LoVo (cell line): ENCODE measurements at places on chromosomes 3 and 15.

DNA sequence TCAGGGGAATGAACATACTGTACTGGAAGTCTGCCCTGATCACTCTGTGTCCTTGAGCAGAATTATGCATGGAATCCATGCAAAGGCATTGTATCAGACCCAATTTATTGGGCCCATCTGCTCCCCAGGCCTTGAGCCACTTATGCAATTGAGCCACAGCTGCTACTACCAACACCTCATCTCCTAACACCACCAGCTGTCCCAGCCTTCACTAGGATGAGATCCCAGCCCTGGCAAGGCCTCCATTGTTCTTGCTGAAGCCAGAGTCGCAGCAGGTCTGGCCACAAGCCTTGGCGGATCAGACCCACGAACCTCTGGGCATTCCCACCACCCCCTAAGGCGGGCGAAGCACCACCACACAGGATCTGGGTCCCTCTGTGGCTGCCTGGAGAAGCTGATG is 9.2 kb upstream of the NME9 start:
- DNase-seq: no peak

DNA sequence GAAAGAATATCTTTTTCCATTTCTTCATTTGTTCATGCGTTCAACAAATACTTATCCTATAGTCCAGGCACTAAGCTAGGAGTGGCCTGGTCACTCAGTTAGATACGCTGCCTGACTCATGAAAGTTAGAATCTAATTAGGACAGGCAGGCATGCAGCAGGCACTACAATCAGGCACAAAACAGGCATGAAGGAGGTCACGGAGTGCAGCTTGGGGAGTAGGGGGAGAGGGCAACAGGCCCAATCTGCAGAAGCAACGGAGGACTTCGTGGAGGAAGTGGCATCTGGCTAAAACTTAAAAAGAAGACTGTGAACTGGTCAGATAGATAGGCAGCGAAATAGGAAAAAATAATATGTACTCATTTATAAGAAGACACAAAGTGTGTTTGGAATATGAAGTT is 420.9 kb downstream of the MAGI1 start:
- no peak for DNase-seq

DNA sequence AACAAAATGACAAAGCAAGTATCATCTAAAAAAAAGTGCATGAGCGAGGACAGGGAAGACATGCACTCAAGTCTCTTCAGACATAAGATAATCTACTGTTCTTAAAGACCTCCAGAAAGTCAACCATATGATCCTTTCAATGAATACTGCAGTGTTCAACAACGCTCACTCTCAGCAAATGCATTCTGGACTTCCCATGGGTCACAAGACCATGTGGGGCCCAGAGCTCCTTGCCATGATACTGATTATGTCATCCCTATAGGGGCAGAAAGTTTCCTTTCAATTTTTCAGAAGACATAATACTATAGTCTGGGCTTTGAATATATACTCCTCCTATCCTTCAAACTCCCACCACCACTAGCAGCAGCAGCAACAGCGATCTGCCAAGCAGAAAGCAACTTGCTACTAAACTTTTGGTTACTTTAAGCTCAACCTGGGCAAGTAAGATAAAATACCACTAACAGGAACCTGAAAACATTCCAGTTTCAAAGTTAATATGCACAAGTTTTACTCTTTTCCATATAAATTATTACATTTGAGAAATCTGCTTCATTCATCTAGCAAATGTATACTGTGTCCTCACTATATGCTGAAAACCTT is 143.5 kb downstream of the ADAM10 start:
- no peak for DNase-seq

- peak; percentile 7 for DNase-seq
Observed at GRCh38 chr3:100993309-100993708, at the start of gene ABI3BP. TSS of gene ABI3BP (minus strand) at chr3:100993421. CDS start at chr3:100993384, 37 bp downstream.

- peak; percentile 67 for DNase-seq
Observed at GRCh38 chr3:122415104-122415744, 638 bp downstream of the WDR5B start.

DNA sequence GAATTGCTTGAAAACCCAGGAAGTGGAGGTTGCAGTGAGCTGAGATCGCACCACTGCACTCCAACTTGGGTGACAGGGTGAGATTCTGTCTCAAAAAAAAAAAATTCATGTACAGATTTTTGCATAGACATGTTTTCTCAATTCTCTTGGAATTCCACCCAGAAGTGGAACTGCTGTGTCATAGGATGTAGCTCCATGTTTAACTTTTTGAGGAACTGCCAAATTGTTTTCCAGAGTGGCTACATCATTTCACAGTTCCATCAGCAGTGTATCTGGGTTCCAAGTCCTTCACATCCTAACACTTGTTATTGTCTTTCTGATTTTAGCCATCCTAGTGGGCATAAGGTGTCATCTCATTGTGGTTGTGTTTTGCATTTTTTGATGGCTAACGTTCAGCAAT is 9.9 kb downstream of the CAPN7 start:
- no peak for DNase-seq

DNA sequence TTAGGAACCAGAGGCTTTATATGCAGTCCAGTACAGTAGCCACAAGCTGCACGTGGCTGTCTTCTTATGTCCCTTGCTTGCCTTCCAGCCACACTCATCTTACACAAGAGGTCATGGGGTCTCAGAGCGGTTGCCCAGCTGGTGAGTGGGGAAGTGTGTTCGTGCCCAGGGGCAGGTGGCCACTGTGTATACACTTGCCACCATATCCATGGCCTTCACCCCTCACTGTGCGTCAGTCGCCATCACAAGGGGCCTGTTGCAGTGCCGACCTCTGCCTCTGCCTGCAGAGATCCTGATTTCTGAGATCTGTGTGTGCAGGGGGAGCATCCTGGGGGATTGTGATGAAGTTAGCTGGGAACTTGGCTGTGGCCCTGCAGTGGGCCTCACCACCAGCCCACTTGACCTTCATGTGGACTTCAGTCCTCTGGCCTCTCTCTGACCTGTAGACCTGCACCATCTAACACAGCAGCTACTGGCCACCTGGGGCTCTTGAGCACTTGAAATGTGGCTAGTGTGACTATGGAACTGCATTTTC is 43.1 kb upstream of the SACM1L start:
- no peak for DNase-seq

- DNase-seq: no peak
Observed at GRCh38 chr15:67468416-67468815, 52.5 kb upstream of the C15orf61 start.

GRCh38 chr3:51522273-51522962 is 16.1 kb upstream of the RAD54L2 start:
- no peak for DNase-seq

DNA sequence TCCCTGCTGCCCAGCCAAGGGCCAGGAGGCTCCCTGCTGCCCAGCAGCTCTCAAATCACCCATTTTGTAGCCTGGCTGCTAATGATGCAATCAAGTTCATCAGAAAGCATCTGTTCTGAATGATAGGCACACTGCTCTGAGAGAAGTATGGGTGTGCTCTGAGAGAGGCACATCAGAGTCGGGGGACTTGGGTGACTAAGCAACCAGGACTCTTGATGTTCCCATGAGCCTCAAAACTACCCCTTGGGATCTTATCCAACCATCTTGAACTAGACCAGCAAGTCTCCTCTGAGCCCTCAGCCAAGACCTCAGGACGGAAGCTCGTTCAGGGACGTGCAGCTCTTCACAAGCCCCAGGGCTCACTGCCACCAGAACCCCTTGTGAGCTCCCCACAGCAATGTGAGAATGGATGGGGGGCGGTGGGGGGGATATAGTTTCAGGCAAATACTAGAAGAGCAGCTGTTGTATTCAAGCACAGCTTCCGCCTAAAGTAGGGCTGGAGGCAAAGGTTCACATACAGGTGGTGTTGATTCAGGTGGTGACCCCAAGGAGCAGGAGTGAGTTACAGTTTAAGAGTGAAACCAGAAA is 52.2 kb upstream of the HES1 start:
- DNase-seq: no peak

DNA sequence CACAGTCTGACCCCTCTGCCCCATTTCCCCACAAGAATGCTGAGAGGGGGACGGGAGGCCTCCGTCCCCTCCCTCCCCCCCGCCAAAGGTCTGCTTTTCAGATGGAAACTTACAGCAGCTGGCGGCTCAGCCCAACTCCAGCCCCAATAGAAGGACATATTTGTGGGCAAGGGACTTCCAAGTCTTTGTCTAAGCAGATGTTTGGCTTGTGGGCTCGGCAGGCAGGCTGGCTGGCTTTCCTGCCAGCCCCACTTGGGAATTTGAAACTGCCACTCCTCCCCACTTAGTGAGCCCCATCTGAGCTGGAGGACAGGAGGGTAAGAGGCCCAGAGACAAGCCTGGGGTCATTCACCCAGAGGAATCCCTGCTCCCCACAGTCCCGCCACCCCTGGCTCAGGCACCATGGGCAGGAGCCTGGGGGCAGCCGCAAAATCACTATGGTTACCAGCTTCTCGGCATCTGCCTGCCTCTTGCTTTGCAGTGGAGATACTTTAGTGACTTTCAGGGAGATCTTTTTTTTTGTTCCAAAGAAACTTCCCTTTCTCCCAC is 53.6 kb downstream of the LMCD1 start:
- DNase-seq: no peak

DNA sequence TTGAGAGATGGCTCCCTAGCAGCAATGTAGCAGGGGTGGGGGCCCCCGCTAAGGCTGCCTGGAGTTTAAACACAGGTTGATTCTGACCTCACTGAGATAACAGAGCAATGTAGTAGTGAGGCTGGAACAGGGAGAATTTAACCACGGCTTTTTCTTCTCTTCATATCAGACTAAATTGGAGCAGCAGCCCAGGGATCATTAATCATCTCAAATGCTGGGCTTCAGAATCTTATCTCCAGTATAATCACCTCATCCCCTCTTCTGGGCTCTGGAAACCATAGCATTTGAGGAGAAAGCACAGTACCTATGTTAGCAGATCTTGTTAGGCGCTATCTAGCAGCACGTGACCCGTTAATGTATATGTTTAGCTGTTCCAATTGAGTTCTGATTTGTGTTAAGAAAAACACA is 25.4 kb upstream of the DET1 start:
- DNase-seq: no peak

DNA sequence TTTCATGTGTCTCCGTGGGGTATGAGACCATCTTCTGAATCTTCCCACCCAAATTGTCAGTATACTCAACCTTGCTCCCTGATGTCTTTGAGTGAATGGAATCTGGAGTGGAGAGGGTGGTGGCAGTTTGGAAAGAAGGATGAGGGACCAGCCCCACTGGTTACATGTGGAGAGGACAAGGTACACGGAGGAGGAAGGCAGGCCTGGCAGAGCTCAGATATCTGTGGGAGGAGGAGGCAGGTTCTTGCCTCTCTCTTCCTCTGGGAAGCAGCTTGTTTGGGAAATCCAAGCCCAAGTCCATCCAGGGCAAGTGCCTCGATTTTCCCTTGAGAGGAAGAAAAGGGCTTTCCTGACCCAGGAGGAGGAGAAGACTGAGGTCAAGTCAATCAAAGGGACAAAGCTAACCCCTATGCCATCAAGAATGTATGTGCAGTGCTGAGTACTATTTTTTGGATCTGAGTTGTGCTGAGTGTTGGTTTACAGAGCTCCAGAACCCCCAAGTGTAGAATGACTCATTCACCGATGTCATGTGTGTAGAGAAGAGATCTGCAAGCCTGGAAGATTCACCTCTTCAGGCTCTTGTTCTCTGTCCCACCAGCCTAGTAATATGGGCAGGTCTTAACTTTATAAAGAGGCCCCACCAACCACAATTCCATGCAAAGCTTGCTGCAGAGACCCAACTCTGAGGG is 19.8 kb upstream of the LOXL1 start:
- no peak for DNase-seq

- peak; percentile 12 for DNase-seq
Observed at GRCh38 chr15:32855942-32856341, 138.1 kb downstream of the GREM1 start.

GRCh38 chr3:36688815-36689214 is 75.5 kb downstream of the DCLK3 start:
- DNase-seq: no peak

GRCh38 chr15:88193415-88193814 is 63.1 kb downstream of the NTRK3 start:
- DNase-seq: no peak

DNA sequence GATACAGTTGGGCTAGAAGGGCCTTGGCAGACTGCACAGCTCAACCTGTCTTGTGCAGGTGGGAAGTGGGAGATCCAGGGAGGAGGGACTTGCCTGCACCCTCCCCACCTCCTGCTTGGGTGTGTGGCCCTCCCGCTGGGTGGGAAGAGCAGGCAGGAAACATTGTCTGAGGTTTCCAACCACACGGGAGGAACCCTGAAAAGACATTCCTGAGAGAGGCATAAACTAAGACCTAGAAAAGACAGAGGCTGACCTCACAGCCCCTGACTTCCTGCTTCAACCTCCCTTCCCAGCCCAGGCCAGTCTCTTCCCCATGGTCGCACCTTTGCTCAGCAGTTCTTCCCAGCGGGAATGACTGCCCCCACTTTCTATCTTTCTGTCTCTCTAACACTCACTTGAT is 46.3 kb upstream of the INSYN1 start:
- DNase-seq: no peak

GRCh38 chr15:56040081-56041035 is 46.9 kb upstream of the NEDD4 start:
- peak; percentile 79 for DNase-seq

DNA sequence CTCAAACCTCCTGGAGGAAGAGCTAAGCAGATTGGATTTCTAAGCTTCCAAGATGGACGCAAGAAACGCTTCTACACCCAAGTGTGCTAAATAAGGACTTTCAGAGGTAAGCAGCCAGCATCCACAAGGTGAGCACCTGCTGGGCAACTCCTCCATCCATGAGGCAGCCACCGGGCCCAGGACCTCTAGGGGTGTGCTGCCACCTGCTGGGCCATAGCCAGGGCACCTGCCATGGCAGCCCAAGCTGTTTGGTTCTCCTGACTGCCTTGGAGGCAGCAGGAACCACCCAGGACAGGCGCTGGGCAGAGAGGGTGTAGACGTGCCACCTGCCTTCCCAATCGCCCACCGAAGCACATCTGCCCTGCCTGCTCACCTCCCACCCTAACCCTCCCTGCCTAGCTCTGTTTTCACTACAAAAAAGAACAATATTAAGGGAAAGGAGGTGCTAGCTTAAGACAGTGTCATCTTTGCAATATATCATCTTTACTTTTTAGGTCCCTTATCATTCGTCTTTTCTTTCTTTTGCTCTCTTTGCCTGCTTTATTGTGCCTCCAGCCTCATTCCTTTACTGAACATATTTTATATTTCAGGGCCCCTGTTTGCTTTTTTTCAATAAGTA is 12.9 kb downstream of the C15orf62 start:
- peak; percentile 86 for DNase-seq

DNA sequence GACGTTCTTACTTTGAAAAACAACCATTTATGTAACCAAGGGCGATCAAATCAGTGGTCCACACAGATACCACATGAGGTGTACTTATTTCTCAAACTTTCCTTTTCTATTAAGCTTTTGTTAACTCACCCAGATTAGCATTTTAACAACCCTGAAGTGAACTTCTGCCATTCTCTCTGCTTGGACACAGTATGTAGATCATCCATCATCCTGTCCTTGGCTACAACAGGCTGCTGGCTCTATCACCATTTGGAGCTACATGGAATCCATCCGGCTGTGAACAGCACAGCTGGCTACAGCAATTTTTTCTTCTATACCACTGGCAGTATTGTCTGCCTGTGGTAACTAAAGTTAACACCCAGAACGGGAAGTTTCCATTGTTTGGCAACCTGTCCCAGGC is 4.4 kb downstream of the SEMA6D start:
- DNase-seq: no peak
